Cardiac septum (tissue), 1 donor: ENCODE measurements at places on chromosomes 7 and 10. TPM values are rescaled to one million over a fixed set of nuclear protein-coding genes. Genes with fewer than 3 reads are reported as not detected.
A peak's percentile ranks its signal among the peaks of the same experiment; 100 is the strongest.

DNA sequence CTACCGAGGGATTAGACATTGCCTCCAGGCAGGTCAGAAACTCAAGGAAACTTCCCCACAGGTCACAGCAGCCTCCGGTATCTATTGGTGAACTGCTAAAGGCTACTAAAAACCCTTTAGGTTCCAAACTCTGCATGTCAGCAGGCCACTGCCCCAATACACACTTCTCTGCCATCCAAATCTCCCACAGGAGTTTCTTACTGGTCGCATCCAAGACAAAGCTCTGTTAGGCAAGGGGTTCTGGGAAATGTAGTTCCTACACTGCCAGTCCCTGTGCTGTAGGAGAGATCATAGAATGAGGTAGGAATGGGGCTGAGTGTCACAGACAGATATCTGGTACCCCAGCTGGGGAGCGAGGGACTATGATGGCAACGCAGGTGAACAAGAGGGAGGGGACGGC, 757.0 kb upstream of the C7orf33 start:
- no peak for DNase-seq

Gene SPDYE9
- total RNA-seq, result not detected

DNA sequence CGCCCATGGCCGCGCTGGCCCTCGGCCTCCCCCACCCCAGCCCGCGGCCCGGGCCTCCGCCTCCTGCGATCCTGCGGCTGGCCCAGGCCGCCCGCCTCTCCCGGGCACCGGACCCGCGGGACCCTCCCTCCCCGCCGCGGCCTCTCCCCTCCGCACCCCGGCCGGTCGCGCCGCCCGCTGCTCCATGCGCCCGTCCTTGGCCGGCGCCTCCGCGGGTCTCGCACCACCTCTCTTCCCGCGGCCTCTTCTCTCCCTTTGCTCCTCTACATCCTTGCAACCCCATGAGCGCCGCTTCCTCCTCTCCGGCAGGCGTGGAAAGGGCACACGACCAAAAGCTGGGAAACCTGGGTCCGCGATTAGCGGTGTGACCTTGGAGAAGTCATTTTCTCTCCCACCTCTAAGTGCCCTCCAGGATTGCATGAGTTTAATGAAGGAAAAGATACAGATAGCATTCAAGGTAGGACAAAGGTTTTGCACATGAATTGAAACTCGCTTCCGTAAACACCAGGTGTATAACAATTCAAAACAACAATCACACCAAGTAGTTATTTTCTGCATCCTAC, 448 bp upstream of the SRPK2 start:
- no peak for DNase-seq

GRCh38 chr10:12705943-12706342, 295.6 kb downstream of the CCDC3 start:
- DNase-seq, result no peak

Gene ASIC3
- total RNA-seq, result 5.2 TPM

- no peak for DNase-seq
Observed at GRCh38 chr7:100221767-100222444, 2.2 kb downstream of the PVRIG start.

- DNase-seq, result no peak
Observed at GRCh38 chr7:81244224-81244623, 325.4 kb upstream of the SEMA3C start.

DNA sequence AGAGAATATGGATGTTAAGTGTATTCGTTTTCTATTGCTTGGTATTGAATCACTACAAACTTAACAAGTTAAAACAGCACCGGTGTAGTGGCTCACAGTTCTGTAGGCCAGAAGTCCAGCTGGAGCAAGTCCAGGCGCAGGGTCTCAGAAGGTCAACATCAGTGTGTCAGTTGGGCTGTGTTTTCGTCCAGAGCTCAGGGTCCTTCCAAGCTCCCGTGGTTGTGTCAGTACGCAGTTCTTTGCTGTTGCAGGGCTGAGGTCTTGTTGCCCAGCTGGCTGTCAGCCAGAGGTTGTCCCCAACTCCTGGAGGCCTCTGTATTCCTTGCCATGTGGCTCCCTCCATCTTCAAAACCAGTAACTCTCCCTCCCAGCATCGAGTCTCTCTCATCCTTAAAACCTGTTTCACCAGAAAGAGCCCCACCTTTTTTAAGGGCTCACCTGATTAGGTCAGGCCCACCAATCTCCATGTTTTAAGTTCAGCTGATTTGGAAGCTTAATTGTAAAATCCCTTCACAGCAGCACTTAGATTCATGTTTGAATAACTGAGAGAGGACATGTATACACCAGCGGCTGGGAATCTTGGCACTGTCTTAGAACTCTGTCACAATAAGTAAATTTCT, 26.8 kb downstream of the ACADSB start:
- no peak for DNase-seq

Gene PHYHIPL
- total RNA-seq, result 0.19 TPM

- no peak for DNase-seq
Observed at GRCh38 chr7:134406431-134406830, 52.5 kb downstream of the AKR1B1 start.

DNA sequence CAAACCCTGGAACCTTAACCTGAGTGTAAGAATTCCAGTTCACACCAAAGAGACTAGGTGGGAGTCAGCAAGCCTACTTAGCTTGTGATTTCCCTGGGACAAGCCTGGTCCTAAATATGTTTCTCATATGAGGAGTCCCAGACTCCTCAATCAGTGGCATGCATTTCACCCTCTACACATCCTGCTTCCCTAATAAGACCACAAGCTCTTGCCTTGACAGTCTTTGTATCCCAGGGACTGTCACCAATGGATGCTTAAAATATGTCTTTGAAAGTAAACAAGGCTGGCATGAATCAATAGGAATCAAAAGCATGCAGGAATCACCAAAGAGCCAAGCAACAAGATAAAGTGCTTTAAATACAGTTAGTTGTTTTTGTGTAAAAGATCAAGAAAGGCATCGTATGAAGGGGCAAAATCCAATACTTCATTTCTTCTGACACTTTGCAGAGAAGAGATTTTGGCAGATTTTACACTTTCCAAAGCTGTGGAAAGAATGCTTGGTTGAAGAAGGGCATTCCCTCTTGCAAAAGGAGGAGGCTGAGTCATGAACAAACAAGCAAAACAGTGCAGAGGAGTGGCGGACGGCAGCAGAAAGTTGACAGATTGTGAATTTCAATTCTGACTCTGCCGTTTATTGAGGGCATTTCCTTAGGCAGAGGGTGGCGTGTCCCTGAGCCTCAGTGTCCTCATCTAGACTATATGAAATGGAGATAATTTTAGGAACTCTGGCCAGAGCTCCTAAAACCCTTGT, 8.5 kb upstream of the NFE2L3 start:
- no peak for DNase-seq

- peak; percentile 83 for DNase-seq
Observed at GRCh38 chr10:30818010-30818660, 188.6 kb upstream of the LYZL2 start.

Gene SEMA3A
- 1.00 TPM for total RNA-seq

Gene KIAA1217
- total RNA-seq, result 24.0 TPM

DNA sequence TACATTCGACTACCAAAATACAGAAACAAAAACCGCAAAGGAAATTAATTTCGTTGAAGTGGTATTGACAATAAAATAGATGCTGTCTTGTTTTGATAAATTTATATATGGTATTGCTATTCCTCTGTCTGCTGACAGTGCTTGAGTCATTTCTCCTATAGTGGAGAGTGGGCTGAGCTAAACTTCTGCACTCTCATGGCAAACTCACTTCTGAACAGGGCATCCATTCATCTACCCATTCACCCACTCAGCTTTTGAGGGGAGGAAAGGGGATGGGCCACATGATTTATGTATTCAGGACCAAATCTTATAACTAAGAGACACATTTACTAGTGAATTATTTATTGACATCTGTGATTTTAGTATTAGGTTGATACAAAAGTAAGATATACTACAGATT, 137.6 kb upstream of the PLXNA4 start:
- no peak for DNase-seq

Gene GPR26
- not detected for total RNA-seq

DNA sequence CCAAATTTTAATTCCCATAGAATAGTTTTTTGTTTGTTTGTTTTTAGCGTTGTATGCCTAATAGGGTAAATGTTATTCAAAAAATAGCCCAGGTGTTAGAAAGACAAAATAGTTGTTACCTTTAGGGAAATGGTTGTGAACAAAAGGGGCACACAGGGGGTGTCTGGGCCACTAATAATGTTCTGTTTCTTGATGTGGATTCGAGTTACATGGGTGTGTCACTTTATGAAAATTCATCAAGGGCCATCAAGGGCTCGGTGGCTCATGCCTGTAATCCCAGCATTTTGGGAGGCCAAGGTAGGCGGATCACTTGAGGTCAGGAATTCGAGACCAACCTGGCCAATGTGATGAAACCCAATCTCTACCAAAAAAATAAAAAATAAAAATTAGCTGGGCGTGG, 531.8 kb upstream of the C7orf33 start:
- DNase-seq, result no peak
